ENCODE measurements at places on chromosomes 7 and 10. TPM values are rescaled to one million over a fixed set of nuclear protein-coding genes. Genes with fewer than 3 reads are reported as not detected.

The CPA4 gene
- total RNA-seq = 3.8 TPM

The LRRC17 gene
- total RNA-seq = 200 TPM

GRCh38 chr7:116738378-116738777 is 66.4 kb downstream of the MET start:
- DNase-seq = no peak

GRCh38 chr7:127536741-127537140 is 48.7 kb downstream of the GCC1 start:
- DNase-seq = no peak

The HOXA6 gene
- total RNA-seq = 8.4 TPM

The CNNM1 gene
- 1.6 TPM for total RNA-seq

The FERD3L gene
- total RNA-seq = not detected

Measured in urinary bladder (tissue), 4 donors.